ENCODE measurements at places on chromosomes 7 and 10.

DNA sequence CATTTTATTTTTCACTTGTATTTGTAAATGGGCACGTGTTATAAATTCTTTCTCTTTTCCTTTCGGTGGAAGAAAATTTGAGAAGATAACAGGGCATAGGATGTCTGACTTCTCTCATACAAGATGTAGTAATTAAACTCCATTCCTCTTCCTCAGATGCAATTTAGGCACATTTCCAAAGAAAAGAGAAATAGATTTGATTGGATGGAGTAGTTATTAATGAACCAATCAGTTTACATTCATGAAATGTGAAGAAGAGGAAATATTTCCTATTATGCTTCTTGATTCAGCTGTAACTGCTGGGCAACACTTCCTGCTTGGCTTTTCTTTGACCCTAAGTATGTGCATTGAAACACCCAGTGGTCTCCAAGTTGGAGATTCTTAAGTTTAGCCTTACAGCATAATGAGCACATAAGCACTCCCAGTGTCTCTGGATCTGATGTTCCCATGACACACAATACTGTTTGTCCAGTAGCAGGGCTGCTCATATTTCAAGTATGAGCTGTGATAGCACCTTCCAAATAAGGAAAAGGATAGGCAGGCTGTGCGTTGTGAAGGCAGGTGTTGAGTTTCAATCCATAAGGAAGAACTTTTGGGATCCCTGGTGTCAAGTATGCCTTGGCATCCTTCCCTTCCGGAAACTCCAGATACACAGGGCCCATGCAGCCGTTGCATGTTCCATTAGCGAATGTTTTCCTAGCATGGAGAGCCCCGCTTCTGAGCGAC is 33.4 kb upstream of the COBL start:
- no peak for DNase-seq

GRCh38 chr7:137885678-137886077 is 38.9 kb upstream of the DGKI start:
- DNase-seq = no peak

GRCh38 chr7:132029369-132030085 is 473.1 kb upstream of the PODXL start:
- no peak for DNase-seq

- no peak for DNase-seq
These were observed 3.1 kb downstream of the RARRES2 start for GRCh38 chr7:150338166-150338829.

- no peak for DNase-seq
These were observed 17.4 kb downstream of the ITIH2 start for GRCh38 chr10:7720478-7720877.

- DNase-seq = no peak
These were observed 150.4 kb downstream of the DNAJB6 start for GRCh38 chr7:157487046-157487770.
